GM12891 (cell line): ENCODE measurements at places on chromosomes 2 and 18.

DNA sequence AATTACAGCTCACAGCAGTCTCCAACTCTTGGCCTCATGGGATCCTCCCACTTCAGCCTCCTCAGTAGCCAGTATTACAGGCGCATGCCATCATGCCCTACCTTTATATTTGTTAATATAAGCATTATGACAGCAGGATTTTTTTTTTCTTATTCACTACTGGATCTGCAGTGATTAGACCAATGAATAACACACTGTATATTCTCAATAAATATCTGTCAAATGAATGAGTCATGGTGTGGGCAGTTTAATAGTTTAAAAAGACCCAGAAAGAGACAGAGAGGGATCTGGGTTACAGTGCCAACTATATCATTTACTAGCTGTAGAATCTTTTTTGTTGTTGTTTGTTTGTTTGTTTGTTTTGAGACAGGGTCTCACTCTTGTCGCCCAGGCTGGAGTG, 62.4 kb upstream of the LTBP1 start:
- no peak for DNase-seq

- DNase-seq = no peak
Observed at GRCh38 chr2:10241641-10242430, 60.9 kb upstream of the HPCAL1 start.

GRCh38 chr2:31920962-31921361, 89.8 kb downstream of the MEMO1 start:
- no peak for DNase-seq

- DNase-seq = no peak
Observed at GRCh38 chr18:2880473-2880872, 33.7 kb downstream of the EMILIN2 start.

GRCh38 chr2:148813603-148814065, 61.4 kb upstream of the KIF5C start:
- DNase-seq = peak; percentile 75

GRCh38 chr2:129888461-129888860, 91.0 kb upstream of the RAB6C start:
- DNase-seq = no peak

DNA sequence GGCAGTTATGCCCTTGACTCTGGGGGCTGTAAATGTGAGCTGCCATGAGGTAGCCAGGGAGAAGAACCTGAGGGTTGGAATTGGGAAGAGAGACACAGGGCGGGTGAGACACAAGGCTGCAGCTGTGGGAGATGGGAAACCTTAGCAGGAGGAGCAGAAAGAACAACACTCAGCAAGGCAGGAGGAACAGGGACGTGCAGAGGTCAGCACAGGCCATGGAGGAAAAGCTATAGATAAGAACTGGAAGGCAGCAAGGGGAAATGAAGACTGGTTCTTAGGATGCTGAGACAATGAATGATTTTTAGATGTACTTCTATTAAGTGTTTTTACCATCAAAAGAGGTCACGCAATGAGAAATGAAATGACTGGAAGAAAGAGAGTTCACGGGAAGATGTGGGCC, 80.2 kb downstream of the USP40 start:
- no peak for DNase-seq

- DNase-seq = no peak
Observed at GRCh38 chr2:158179660-158180059, 78.0 kb downstream of the UPP2 start.

DNA sequence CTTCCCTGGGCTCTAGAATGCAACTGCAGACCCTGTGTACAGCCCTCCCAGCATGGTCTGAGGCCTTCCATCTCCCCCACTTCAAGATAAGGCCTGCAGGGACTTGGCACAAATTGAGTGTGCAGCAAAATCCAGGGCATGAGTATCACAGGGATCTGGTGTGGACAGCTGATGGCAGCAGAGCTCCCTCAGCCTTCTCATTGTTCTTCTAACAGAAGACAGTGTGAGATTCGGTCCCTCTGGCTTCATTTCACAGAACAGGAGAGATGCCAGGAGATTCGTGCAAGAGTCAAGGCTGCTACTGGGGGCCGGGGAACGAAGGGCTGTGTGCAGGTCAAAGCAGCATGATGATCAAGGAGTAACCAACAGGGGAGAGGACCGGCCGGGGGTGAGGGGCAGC, 85.8 kb downstream of the UXS1 start:
- no peak for DNase-seq

DNA sequence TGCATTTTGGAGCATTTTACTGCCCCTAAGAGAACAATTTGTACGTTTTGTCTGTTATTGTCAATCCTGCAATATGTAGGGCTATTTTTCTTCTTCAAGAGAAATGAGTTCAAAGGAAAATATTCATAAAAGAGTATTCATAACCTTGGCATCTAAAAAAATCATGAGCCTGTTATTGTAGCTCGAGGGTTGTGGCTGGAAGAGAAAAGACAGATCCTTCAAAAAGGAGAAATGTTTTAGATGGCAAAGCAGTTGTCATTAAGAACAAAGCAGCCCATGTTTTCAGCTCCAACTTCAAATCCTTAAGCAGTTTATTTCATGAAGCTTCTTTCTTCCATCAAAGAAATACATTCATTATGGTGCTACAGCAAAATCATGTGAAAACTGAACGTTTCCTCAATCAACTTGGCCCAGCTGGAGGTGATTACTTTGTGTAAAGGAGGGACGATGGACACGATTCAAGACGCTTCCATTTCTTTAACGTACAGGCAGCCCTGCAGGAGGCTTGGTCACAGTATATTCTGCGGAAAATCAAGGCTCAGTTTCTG, 31.4 kb downstream of the QPCT start:
- DNase-seq = no peak

GRCh38 chr2:178650554-178650953, 156.7 kb downstream of the TTN start:
- no peak for DNase-seq

GRCh38 chr2:9791711-9792110, 51.6 kb upstream of the TAF1B start:
- DNase-seq = no peak
